ENCODE measurements at places on chromosomes 6 and 20.

GRCh38 chr6:149842331-149842730 lies 21.8 kb downstream of the LRP11 start:
- no peak for DNase-seq

GRCh38 chr6:150865043-150865405 lies 478 bp upstream of the MTHFD1L start:
- DNase-seq = no peak

DNA sequence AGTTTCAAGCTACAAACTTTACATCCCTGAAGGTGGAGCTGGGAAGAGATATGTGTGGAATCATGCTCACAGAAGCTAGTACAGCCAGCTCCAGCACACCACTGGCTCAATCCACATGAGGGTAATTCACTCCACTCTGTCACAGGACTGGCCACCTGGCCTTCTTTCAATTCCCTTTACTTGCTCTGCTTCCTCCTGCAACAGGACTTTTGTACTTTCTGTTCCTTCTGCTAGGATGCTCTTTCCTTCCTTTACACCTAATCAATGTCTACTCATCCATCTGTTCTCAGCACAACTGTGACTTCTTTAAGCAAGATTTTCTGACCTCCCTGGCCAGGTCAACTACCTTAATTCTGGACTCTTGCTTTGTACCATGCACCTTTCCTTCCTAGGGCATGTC lies 39.4 kb upstream of the MYB start:
- no peak for DNase-seq

GRCh38 chr20:47960277-47960676 lies 175.0 kb upstream of the SULF2 start:
- no peak for DNase-seq

DNA sequence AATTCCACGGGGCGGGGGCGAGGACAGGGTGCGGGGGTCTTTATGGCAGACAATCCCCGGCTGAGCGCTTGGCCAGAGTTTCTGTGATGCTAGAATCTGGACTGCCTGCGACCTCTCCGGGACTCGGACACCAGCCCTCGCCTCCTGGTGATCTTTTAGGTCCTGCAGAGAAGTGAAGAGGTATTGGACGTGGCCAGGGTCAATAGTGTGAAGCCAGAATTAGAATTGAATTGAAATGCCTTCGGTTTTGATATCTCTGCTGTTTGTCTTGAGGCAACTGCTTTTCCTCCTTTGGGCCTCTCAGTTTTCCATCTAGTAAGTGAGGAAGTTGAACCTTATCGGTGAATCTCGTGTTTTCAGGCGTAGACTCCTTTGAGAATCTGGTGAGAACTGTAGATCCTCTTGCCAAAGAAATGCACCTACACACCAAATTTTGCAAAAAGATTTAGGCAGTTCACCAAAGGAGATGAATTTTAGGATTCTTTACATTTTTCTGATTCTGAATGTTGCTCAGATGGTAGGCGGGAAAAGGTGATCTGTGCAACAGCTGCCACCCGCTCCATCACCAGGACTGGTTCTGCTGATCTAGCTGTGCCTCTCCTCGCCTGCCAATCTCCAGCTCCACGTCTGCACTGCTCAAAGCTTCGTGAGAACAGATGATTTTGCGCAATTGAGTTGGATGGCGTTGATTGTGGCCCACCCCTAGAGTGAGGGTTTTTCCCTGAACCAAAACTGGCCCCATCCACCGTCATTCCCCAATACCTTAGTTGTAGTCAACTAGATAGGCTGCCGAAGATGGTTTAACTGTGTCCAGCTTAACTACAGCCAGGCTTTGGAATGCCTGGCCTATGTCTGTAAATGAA lies 837 bp upstream of the OSER1 start:
- DNase-seq = peak; percentile 33

DNA sequence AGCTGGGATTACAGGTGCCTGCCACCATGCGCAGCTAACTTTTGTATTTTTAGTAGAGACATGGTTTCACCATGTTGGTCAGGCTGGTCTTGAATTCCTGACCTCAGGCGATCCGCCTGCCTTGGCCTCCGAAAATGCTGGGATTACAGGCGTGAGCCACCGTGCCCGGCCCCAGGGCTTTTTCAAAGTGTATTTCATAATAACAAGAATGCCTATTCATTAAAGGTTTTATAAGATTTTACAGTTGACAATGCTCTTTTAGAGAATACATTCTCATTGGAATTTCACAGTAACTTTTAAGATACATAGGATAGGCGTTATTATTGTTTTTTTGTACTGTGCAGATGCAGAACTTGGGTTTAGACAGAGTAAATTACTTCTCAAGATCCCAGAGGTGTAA lies 52.6 kb upstream of the PTPRK start:
- DNase-seq = no peak

DNA sequence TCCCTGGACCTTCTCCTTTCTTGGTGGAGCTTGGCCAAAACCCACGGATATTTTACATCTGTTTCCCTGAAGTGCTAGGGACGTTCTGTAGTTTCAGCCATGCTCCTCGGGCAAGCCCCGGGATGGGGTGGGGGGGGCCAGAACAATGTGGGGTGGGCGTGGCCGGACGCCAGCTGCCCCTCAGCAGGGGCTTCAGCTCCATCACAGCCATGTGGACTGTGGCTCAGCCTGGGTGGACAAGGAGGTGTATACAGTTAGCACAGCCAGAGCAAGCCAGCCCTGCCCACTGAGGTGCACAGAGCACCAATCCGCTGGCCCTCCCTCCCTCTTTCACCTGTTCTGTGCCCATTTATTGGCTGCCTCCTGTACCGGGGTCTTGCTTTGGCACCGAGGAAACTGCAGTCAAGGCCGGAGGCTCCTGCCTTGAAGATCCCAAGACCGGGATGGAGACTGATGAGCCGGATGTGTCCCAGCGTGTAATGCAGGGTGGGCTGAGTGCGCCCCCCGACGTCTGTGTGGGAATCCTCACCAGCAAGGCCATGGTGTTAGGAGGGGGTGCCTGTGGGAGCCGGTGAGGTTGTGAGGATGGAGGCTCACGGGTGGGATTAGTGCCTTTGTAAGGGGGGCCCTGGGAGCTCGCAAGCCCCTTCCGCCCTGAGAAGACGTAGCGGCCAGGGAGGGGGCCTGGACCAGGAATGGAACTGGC lies 28.0 kb downstream of the FRMD1 start:
- no peak for DNase-seq

GRCh38 chr6:41059556-41059955 lies 6.6 kb downstream of the APOBEC2 start:
- peak; percentile 62 for DNase-seq

DNA sequence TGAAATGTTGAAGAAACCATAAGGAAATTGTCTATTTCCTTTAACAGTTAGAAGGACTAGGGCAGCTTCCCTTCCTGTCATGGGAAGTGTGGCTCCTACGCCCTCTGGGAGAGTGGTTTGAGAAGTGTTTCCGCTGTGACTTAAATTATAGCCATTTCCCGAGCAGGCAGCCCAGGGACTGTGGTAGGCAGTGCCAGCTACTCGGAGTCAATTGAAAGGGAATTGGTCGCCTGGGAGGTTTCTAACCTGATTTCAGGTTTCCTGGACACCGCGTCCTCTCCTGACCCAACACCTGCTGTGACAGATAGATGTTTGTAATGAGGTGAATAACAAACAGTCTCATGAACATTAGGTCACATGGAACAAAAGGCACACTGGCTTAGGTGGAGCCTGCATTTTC lies 256.1 kb upstream of the PLCB4 start:
- DNase-seq = no peak

Measured in gastrocnemius medialis (tissue), 4 donors.